ENCODE measurements at places on chromosomes 1 and 21. TPM values are rescaled to one million over a fixed set of nuclear protein-coding genes. Genes with fewer than 3 reads are reported as not detected.
A peak's percentile ranks its signal among the peaks of the same experiment; 100 is the strongest.

The CD53 gene
- not detected for total RNA-seq

The NMNAT2 gene
- 1.0 TPM for total RNA-seq

DNA sequence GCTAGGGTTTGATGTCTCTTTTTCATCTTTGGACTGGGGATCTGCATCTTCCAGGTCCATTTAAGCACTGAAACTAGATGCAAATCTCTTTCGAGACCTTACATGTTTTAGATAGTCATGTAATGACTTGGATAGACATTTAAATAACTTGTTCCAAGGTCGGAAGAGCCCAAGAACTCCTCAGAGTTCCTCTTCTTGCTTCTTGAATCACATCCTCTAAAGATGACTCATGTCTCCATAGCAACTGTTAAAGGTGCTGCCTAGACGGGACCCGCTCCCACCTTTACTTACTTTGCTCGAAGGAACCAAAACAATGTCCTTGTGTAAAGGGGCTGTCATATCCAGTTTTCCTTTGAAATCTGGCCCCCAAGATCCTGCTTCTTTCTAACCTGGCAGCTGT, 130.0 kb downstream of the EDEM3 start:
- no peak for DNase-seq

- DNase-seq, result peak; percentile 7
Measured at GRCh38 chr21:30194701-30195299, 21.1 kb downstream of the CLDN8 start.

DNA sequence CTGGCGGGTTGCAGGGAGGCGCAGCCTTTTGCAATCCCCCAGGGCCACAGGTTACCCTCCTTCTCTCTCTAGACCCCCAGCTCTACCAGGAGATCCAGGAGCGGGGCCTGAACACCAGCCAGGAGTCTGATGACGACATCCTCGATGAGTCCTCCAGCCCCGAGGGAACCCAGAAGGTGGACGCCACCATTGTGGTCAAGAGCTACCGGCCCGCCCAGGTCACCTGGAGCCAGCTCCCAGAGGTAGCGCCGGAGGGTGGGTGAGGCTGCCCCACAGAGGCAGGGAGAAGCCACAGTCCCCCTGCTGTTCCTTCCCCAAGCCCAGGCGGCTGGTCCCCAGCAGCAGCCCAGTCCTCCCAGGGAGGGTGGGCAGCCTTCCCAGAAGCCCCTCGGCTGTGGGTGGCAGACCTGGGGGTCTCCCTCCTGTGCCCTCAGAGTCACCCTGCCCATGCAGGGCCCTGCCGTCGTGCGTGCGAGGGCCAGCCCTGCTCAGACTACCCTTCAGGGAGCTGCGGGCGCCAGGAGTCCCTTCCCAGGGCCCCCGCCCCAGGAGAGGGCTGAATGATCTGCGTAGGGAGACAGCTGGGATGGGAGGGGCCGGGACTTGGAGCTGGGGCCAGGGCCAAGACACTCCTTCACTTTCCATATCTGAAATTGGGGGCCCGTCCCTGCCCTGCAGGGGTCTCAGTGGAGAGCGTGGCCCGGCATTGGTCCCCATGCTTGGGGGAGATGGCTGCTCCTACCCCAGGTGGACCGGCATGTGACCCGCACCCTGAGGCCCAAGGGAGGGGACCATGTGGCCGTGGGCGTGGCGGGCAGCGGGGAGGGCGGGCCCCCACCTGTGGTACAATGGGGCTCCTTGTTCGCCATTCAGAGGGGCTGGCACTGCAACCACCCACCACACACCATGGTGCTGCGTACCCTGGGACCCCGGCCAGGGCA, 12.9 kb downstream of the ARHGEF16 start:
- DNase-seq, result no peak

DNA sequence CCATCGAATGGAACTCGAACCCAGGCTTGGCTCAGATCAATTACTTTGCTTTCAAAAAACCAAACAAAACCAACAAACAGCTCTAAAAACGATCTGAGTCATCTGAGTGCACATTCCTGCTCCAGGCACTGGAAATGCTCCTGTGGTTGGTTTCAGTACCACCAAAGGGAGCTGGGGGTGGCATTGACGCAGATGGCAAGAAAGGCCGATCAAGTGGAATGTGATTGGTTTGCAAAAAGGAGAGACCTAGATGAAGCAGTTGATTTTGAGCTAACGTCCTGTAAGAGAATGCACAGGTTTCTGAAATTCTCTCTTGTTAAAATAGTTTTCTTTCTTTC, 39.5 kb downstream of the PIK3CD start:
- peak; percentile 66 for DNase-seq

DNA sequence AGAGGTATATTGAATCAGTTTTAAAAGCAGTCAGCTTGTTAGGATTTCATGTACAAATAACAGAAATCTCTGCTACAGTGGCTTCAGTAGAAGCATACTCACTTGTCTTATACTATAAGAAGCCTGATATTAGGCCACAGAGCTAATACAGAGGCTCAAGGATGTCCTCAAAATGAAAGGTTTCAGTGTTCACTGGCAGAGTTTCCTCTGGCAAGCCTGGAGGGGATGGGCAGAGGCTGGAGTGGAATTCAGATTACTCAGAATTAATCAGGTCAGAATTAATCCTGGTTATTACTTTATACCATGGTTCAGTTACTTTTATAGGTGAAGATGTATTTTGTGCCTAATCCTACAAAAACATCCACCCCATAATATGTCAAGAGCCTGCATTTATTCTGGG, 520.5 kb downstream of the USP25 start:
- no peak for DNase-seq

Measured in kidney epithelial cell (primary cell).